ENCODE measurements at places on chromosomes 11 and 22. TPM values are rescaled to one million over a fixed set of nuclear protein-coding genes. Genes with fewer than 3 reads are reported as not detected.

DNA sequence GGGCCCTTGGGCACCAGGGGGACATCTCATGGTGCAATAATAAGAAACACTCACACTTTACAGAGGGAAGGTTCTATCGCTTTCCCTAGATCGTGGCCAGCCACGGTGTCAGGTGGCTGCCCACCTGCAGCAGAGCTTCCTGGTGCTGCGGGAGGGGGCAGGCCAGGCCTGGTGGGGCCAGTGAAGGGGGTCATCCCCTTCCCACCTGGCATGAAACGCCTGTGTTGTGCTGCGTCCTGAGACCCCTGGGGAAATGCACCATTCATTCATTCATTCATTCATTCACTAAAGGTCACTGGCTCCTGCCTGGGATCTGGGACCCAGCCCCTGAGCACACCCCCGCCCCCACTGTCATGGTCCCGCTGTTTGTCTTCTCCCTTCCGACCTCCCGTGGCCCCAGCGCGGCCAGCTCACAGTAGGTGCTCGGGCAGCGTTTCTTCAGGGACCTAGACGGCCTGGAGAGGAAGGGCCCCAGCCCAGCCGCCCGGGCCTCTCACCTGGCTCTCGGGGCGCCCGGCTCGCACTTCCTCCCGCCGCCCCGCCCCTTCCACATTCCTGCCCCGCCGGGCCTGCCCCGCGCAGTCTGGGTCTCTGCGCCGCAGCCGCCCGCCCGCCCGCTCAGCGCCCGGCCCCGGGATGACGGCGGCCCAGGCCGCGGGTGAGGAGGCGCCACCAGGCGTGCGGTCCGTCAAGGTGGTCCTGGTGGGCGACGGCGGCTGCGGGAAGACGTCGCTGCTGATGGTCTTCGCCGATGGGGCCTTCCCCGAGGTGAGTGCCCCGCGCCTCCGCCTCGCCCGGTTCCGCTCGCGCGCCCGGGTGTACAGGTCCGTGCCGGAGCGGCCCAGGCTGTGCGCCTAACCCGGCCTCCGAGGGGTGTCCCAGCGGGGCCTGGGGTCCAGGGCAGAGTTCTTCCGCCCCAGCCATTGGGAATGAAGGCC is at the start of gene RHOD:
RHOD (plus strand) TSS at position 581 of the 938 bp plus-strand sequence; CDS start at position 637, 56 bp downstream.
- DNase-seq = no peak

DNA sequence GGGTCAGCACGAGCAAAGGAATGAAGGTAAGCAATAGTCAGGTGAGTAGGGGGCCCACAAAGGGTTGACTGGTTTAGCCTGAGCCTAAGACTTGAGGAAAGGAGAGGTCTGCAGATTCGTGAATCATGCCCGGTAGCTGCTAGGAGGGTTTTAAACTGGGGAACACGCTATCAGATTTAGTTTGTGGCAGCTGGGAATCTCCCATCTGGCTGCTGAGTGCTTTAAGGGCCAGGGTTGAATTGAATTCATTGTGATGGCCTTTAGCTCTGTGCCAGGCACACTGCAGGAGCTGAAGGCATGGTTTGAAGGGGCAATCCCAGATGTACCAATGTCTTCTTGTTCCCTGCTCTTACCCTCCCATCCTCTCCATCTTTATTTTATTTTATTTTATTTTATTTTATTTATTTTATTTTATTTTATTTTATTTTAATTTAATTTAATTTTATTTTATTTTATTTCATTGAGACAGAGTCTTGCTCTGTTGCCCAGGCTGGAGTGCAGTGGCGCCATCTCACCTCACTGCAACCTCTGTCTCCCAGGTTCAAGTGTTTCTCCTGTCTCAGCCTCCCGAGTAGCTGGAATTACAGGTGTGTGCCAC is 1.9 kb upstream of the NECTIN1 start:
- no peak for DNase-seq

GRCh38 chr11:45554230-45554967 is 111.0 kb downstream of the CHST1 start:
- DNase-seq = no peak

DNA sequence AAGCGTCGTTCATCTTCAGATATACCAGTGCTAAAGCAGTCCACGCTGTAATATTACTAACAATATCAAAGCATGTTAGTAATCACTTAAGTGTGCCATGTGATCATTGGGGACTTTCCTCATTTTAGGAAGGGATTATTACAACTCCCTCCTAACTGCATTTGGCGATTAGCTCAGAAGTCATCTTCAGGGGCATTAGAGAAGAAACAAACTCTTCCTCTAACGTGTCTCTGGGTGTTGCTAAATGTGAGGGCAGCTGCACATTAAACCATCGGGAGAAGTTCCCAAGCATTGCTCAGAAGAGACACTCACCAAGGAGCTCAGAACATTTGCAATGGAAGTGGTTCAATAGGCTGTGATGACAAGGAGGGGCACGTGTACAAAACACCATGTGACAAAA is 17.2 kb downstream of the TESMIN start:
- DNase-seq = no peak

TRPC6 gene
- not detected for total RNA-seq

OR5B21 gene
- not detected for total RNA-seq

Measured in Caki2 (cell line).